Ureter (tissue), 1 donor: ENCODE measurements at places on chromosomes 2 and 18. TPM values are rescaled to one million over a fixed set of nuclear protein-coding genes. Genes with fewer than 3 reads are reported as not detected.

CYP27C1 gene
- total RNA-seq, result 0.73 TPM

IL1F10 gene
- not detected for total RNA-seq

CDH20 gene
- 0.75 TPM for total RNA-seq

ZBTB7C gene
- total RNA-seq, result 72.1 TPM

ST6GAL2 gene
- 1.4 TPM for total RNA-seq

- DNase-seq, result no peak
These were observed 31.7 kb downstream of the GPR39 start for GRCh38 chr2:132448331-132448730.

- DNase-seq, result no peak
These were observed 25.6 kb downstream of the GLI2 start for GRCh38 chr2:120761164-120761861.

DNA sequence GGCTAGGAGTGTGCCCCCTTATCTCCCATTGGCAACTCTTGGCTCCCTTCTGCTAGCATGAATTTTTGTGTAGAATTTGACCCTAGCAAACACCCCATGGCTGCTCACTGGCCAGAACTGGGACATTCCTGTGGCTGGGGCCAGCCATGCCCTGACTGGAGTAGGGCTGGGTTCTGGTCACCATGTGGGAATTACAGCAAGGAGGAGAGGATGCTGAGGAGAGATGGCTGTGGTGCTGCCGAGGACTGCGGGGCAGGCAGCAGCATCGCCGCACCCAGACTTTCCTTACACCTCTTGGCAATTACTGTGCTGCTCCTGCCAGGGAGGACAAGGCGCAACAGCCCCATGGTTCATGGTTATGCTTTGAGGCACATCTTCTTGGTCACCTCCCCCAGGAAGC lies 12.7 kb downstream of the KCNF1 start:
- no peak for DNase-seq

- DNase-seq, result no peak
These were observed 7.7 kb downstream of the HOXD3 start for GRCh38 chr2:176164611-176165369.

- DNase-seq, result no peak
These were observed 983 bp downstream of the CXXC1 start for GRCh38 chr18:50286391-50287027.

DNA sequence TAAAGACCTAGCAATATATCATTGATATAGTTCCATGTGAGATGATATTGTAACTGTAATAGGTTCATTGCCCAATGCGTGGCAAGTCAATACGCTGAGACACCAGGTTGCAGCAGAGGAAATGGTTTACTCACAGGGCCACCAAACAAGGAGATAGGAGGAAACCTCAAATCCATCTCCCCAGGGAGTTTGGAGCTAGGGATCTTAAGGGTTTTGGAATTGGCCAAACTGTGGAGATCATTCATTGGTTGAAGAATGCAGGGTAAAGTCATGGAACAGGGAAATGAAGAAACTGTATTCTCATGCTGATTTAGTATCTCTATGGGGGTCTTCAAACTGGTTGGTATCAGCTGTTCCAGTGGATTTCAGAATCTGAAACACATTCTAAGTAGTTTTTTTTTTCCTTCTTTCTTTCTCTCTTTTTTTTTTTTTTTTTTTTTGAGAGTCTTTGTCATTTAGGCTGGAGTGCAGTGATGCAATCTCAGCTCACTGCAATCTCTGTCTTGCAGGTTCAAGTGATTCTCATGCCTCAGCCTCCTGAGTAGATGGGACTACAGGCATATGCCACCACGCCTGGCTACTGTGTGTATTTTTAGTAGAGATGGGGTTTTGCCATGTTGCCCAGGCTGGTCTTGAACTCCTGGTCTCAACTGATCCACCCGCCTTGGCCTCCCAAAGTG lies 30.7 kb upstream of the PPM1B start:
- no peak for DNase-seq

DNA sequence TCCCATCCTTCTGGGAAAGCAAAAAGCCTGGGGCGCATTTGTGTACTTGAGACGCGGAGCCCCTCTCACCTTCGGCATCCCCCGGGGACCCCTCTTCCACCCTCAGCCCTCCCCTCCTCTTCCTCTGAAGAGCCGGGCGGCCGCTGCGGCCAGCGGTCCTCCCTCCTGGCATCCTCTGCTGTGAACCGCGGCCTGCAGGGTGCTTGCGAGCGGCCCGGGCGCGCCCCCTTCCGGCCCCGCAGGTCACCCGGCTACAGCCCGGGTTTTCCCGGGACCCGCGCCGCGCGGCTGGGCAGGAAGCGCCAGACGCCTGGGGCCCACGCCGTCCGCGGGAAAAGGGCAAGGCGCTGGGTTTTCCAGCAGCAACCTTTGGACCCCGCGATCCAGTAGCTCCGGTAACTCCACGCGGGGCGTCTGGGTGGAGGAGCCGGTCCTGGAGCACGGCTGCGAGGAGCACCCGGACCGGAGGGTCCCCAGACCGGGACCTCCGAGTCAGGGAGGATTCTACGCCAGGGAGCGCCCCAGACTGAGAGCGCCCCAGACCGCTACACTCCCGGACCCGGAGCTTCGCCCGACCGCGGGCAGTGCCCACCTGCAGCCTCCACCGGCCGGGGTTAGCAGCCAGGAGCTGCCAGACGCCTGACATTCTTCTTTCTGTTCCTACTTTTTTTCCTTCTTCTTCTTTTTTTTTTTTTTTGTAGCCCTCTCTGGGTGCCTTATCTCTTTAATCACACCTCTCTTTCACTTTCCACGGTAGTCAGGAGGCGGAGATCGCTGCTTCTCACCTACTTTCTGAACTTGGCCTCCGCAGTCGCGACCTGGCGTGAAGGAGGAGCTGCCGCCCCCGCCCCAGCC lies at the start of gene IL18R1:
Gene IL18R1 (plus strand): TSS at position 271 of the 855 bp plus-strand sequence. CDS start 6,865 bp downstream, outside the sequence.
- peak; percentile 72 for DNase-seq

DNA sequence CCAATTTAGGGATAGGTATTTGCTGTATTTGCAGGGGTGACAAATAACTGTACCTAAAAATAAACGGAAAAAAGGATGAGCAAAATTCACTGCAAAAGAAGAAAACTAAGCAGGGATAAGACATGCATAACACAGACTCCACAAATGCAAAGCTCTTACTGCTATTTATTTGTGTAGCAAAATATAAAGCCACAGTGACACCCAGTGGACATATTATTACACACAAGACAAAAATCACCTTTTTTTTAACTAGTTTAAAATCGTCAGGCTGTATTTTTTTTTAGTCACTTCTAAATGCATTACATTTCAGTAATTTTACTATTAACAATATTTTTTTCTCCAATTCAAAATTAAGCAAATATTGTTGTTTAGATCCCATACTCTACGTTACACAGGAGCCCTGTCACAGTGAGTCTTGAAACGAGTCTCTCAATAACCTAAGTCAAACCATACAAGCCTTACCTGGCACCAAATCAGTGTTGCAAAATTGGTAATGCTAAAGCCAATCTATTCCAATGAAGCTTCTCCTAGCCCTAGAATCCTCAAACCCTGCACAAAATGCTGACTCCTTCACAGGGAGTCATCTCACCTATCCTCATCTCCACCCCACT lies 23.7 kb downstream of the METTL4 start:
- no peak for DNase-seq

- no peak for DNase-seq
These were observed 5.1 kb upstream of the HNMT start for GRCh38 chr2:137959166-137959565.

DNA sequence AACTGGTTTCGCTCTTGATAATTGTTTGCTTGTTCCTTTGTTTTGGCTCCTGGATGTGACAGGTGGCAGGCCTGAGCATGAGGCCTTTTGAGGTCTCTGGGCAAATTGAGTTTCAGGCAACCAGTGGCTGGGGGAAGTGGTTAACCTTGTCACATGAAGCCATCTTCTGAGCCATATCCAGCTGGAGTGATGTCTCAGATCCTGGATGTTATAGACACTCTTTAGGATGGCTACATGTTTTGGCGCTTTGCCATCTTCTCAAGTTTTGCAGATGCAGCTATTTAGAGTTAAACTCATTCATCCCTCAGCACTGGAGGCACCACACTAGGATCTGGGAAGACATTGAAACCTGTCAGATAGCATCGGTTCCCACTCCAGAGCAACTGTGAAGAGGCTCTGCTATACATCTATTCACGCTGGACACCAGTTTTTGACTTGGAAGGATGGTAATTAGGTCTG lies 25.3 kb upstream of the TACR1 start:
- DNase-seq, result no peak

GRCh38 chr2:134141598-134142340 lies 112.1 kb upstream of the MGAT5 start:
- no peak for DNase-seq

DNA sequence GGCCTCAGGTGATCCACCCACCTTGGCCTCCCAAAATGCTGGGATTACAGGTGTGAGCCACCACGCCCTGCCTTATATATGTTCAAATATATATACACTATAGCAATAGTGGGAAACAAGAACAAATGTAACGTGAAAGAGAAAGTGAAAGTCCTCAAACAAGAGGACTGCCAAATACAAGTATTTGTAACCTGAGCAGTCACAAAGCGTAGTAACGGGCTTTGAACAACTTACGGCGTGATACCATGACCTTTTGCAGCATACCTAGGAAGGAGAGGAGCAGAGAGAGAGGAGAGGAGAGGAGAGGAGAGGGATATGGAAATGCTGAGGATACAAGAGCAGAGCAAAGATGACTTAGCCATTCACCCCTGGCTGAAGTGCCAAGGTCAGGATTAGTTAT lies 113.8 kb upstream of the RGPD4 start:
- no peak for DNase-seq
